ENCODE measurements at places on chromosomes 6 and 20.

- no peaks in the 10 kb centered on the region for H3K36me3 ChIP-seq
- no peak overlapping the region for H3K4me3 ChIP-seq
- DNase-seq: no peak
- no peak overlapping the region for H3K27ac ChIP-seq
Observed at GRCh38 chr6:5014072-5014561, 10.3 kb upstream of the RPP40 start.

- H3K36me3 ChIP-seq: no peaks in the 10 kb centered on the region
- H3K4me3 ChIP-seq: no peak overlapping the region
- no peaks in the 10 kb centered on the region for H3K27me3 ChIP-seq
- no peak overlapping the region for H3K27ac ChIP-seq
- no peaks in the 10 kb centered on the region for H3K4me1 ChIP-seq
- no peak for DNase-seq
Observed at GRCh38 chr20:17538517-17539170, 7.5 kb upstream of the BFSP1 start.

- no peak for DNase-seq
- H3K36me3 ChIP-seq: no peaks in the 10 kb centered on the region
- H3K27ac ChIP-seq: no peak overlapping the region
- H3K4me1 ChIP-seq: peaks cover 19% of the 10 kb centered on the region
- no peak overlapping the region for H3K4me3 ChIP-seq
- H3K27me3 ChIP-seq: no peaks in the 10 kb centered on the region
Observed at GRCh38 chr6:149157126-149157525, 160.4 kb upstream of the TAB2 start.

DNA sequence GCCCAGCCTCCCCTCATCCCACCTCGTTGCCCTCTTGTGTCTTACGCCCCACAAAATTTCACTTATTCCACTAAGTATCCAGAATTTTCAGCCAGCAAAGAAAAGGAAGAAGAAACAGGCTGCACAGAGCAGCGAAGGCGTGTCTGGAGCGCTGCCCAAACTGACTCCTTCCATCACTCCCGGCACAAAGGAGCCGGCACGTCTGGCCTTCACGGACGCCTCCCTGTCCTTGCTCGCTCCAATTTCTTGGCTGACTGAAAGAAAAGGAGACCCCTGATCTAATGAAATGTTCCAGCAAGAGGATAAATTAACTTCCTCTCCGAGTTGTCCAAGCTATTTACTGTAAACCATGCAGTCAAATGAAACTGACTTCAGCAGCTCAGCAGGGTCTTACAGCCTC lies 152.3 kb upstream of the CDH4 start:
- H3K4me1 ChIP-seq: no peaks in the 10 kb centered on the region
- H3K27ac ChIP-seq: no peak overlapping the region
- H3K36me3 ChIP-seq: no peaks in the 10 kb centered on the region
- H3K4me3 ChIP-seq: no peak overlapping the region
- H3K27me3 ChIP-seq: no peaks in the 10 kb centered on the region

DNA sequence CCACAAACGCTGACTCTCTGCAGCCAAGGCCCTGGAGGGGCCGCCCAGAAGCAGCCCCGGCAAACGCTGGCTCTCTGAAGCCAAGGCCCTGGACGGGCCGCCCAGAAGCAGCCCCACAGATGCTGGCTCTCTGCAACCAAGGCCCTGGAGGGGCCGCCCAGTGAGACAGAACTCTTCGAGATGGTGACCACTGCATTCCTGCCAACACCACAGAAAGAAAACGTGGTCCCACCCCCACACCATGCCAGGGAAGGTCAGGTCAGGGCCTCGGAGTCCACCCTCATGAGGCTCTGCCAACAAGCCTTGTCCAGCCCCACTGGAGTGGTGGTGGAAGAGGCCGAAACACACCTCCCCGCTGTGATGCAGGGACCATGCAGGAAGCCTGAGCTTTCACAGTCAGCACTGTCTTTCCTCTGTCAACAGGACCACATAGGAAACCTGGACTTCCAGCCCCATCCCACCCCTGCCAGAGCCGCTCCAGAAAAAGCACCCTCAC lies 97.5 kb downstream of the DLL1 start:
- H3K4me1 ChIP-seq: no peaks in the 10 kb centered on the region
- no peaks in the 10 kb centered on the region for H3K36me3 ChIP-seq
- no peak for DNase-seq

- H3K4me3 ChIP-seq: no peak overlapping the region
- H3K27me3 ChIP-seq: no peaks in the 10 kb centered on the region
- H3K4me1 ChIP-seq: no peaks in the 10 kb centered on the region
- no peak for DNase-seq
- no peak overlapping the region for H3K27ac ChIP-seq
Observed at GRCh38 chr6:52550870-52551269, 26.0 kb downstream of the TRAM2 start.

- no peaks in the 10 kb centered on the region for H3K4me1 ChIP-seq
- H3K27ac ChIP-seq: no peak overlapping the region
- DNase-seq: no peak
- H3K36me3 ChIP-seq: peaks cover 3% of the 10 kb centered on the region
Observed at GRCh38 chr6:136655239-136656014, 105.2 kb upstream of the MAP7 start.

- no peak for DNase-seq
- peaks cover 6% of the 10 kb centered on the region for H3K4me1 ChIP-seq
- peak overlapping the region; percentile 81 for H3K27ac ChIP-seq
- H3K36me3 ChIP-seq: peaks cover 56% of the 10 kb centered on the region
- H3K27me3 ChIP-seq: no peaks in the 10 kb centered on the region
Observed at GRCh38 chr20:38433304-38433972, 1.7 kb downstream of the SNHG17 start.

DNA sequence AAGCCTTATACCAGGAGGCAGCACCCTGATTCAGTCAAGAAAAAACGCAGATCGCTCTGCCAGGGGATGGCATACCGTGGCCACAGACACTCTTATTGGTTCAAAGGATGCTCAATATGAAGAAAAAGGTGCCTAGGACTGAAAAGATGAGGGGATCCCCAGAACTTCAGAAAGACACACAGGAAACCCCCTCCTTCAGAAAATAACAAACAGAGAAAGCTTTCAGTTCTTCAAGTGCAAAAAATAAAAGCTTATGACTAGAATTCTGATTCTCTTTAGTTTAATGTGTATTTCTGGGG lies 17.7 kb upstream of the MYB start:
- H3K27ac ChIP-seq: peak overlapping the region; percentile 6
- H3K36me3 ChIP-seq: no peaks in the 10 kb centered on the region
- no peak overlapping the region for H3K4me3 ChIP-seq
- peaks cover 22% of the 10 kb centered on the region for H3K4me1 ChIP-seq
